ENCODE measurements at places on chromosomes 13 and 19.

DNA sequence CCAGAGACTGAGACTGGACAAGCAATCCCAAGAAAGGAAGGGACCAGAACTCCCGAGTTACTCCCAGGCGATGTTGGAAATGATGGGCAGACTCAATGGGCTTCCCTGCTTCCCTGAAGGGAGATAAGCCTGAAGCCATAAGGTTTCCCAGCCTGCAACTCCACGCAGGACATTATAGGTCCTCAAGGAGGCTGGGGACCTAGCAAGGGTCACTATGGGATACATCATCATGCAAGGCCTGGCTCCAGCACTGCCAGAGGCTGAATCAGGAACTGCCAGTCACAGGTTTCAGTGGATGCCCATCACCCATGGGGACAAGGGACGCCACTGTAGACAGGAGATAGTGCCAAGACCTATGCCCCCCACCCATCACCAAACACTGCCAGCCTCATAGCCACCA is 338.7 kb downstream of the IRS2 start:
- DNase-seq = no peak

DNA sequence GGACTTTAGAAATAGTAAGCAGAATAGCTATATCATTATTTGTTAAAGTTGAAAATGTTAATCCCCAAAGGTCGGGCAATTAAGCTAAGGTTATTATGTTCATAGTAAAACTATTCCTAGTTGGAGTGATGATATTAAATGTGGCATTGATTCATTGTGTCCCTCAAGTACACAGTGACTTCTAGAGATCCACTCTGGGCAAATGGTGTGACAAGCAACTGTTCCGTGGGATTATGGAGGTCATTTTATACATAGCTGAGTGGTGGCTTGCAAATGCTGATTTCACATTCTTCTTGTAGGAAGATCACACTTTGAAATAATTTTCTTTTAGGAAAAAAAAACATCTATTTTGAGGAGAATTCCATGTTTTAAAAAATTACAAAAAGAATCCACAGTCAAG is 317.8 kb downstream of the ATP8A2 start:
- no peak for DNase-seq

- DNase-seq = no peak
Measured at GRCh38 chr13:78258304-78258703, 339.7 kb upstream of the EDNRB start.

- DNase-seq = no peak
Measured at GRCh38 chr13:111068009-111068350, 47.1 kb upstream of the ARHGEF7 start.

GRCh38 chr19:40453151-40453735 is 9.1 kb upstream of the SERTAD3 start:
- DNase-seq = peak; percentile 23

DNA sequence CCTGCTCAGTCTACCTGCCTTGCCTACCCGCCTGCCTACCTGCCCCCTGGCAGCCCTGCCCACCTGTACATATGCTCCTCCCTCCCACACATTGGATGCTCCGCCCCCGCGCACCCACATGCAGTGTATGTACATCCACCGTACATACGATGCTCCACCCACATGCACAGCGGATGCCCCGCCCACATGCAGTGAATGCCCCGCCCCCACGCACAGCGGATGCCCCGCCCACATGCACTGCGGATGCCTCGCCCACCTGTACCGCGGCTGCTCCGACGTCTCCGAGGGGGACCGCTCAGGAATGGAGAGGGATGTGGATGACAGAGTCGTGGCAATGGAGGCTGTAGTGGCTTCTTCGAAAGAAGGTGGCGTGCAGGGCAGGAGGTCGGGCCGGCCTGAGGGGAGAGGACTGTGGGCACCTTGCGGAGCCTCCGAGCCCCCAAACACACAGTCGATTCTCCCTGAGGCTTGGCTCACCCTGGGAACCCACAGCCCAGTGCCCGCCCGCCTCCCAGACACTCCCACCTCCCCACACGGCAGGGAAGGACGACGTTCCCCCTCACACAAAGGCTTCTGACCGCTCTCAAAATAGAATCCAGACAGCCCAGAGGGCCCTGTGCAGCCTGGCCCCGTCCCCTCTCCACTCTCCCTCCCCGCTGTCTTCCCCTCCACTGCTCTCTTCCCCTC is 16.5 kb upstream of the CACTIN start:
- no peak for DNase-seq

DNA sequence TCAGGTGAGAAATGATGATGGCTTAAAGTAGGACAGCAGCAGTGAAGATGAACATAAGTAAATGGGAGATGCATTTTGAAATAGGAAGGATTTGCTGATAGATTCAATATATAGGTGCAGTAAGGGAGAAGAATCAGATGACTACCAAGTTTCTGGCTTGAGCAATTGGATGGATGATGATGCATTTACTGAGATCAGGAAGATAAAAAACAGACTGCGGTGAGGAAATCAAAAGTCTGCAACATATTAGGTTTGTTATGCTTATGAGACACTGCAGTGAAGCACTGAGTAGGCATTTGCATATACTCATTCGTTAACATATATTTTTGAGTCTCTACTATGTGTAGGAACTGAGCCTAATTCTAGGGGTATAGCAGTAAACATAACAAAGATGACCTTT is 184.2 kb downstream of the LACC1 start:
- DNase-seq = no peak

DNA sequence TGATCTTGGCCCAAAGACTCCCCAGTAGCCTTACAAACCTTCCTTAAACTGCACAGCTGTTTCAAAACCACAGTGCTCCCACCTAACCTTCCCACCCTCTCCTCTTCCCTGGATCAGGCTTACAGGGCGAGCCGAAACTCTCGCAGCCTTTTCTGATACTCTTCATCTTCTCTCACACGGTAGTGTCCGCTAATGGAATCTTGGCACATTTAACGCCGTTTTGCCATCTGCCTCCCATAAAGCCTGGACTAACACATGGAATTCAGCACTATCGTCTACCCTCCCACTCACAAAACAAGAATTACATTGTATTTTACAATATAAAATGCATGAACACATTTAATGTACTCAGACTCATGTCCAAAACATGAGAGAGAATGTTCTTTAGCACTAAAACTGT is 135.9 kb downstream of the RAP2A start:
- DNase-seq = peak; percentile 22

GRCh38 chr19:30326393-30326710 is 45.8 kb upstream of the ZNF536 start:
- DNase-seq = no peak

DNA sequence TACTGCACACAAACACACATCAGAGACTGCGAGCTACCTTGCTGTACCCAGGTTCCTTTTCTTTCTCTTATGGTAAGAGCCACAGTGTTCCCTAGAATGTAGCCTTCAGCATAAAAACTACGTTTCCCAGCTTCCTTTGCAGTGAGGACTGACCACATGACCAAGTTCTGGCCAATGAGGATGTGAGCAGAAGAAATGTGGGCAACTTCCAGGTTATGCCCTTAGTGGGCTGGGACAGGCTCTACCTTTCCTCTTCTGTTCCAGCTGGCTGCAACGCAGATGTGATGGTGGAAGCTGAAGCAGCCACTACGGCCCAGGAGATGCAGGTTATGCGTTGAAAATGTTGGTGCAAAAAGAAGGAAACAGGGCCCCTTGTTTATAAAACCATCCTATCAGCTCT is 27.5 kb downstream of the VRK3 start:
- DNase-seq = peak; percentile 6

- DNase-seq = no peak
Measured at GRCh38 chr19:4508698-4509097, 9.6 kb downstream of the PLIN4 start.

DNA sequence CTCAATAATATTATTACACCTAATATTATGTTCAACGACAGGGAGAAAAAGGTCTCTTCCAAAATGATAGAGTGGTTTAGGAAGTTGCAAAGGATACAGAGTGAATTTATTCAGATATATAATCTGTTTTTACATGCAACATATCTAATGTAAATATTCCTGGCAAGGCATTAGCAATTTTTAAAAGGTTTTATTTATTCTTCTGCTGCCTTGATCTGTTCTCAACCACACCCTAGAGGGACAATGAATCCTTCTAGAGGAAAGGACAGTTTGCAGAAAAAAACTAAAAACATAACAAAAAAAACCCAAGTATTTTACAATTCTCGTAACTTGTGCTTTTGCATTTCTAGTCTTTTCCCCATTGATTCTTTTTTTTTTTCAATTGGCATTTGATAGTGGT is 459.6 kb downstream of the KLF12 start:
- DNase-seq = no peak

GRCh38 chr13:104571893-104572229 is 1505.6 kb upstream of the SLC10A2 start:
- DNase-seq = no peak

GRCh38 chr19:50729894-50730293 is 6.7 kb downstream of the CLEC11A start:
- no peak for DNase-seq

DNA sequence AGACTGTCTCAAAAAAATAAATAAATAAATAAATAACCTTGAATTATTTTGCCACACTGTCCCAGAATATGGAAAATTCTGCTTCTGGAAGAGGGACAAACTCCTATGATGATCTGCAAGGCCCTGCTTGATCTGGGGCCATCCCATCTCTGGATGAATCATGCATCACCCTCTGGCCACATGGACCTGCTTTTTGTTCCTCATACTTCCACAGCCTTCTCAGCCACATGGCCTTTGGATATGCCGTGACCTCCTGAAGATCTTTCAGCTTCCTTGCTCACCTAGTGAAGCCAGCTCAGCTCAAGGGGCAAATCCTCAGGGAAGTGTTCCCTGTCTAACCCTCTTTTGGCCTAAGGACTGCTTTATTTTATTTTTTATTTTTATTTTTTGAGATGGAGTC is 10.3 kb downstream of the IER2 start:
- DNase-seq = peak; percentile 67

DNA sequence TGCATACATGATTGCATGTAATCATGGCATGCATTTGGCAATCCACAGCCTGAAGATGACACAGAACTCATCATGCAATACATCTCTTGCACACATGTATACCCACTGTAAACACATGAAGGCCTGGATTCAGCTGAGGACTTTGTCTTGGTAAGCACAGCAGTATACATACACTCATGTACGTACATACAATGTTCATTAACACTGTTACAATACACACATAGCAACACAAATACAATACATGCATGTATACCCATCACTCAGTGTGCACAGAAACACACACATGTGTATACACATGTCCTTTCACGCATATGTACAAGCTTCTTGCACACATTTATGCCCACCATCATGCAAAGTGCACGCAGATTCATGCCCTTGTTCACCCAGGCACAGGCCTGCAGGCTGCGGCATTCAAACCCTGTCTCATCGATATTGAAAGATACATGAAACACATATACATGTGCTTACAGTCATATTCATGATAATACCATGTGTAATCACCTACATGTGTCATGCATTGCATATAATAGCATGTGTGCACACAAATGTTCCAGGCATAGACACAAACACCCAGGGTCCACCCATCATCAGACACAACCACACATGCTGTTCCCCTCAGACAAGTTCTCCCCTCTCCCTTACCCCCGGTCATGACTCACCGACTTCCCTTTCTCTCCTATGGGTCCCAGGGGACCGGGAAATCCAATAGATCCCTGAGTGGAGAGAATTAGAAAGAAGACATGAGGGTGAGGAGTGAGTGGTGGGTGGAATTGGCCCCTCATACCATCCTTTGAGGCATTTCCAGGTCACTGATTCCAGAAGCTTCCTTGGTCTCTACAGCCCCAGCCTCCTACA is 28.7 kb downstream of the COL5A3 start:
- no peak for DNase-seq

DNA sequence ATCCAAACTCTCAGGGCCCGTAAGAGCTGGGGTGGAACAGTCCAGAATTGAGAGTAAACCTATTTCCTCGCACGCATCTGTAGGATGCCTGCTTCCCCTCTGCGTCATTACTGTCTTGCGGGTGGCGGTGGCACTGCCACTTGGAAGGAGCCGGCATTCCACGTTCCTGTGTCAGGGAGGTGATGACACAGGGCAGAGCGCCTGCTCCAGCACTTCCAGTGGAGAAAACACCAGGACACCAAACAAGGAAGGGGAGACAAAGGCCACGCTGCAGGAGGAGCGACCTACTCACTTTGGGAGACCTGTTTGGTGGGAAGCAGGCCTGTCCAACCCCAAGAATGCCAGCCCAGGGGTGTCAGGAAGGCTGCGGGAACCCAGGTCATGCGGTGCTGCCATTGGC is 37.1 kb downstream of the PBX4 start:
- no peak for DNase-seq

DNA sequence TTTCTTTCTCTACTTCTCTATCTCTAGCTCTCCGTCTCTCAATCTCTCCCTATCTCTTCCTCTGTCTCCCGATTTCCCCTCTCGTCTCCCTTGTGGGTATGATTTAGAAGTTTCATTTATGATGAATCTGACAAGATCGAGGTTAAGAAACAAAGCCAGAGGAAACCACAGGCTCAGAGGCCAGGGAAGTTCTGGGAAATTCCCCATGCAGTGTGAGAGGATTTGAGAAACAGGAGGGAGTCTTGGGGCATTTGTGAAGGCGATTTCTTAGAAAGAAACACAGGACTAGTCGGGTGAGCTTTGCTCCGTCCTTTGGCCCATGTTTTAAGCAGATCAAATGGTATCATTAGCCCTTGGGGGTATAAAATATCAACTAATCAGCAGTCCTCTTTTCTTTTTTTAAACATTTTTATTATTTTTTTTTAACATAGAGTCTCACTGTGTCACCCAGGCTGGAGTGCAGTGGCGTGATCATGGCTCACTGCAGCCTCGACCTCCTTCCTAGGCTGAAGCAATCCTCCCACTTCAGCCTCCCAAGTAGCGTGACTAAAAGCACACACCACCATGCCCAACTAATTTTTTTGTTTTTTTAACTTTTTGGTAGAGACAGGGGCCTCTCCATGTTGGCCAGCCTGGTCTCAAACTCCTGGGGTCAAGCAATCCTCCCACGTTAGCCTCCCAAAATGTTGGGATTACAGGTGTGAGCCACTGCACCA is 25.8 kb downstream of the TNFSF9 start:
- no peak for DNase-seq

GRCh38 chr13:100836711-100837110 is 162.1 kb upstream of the TMTC4 start:
- DNase-seq = no peak

DNA sequence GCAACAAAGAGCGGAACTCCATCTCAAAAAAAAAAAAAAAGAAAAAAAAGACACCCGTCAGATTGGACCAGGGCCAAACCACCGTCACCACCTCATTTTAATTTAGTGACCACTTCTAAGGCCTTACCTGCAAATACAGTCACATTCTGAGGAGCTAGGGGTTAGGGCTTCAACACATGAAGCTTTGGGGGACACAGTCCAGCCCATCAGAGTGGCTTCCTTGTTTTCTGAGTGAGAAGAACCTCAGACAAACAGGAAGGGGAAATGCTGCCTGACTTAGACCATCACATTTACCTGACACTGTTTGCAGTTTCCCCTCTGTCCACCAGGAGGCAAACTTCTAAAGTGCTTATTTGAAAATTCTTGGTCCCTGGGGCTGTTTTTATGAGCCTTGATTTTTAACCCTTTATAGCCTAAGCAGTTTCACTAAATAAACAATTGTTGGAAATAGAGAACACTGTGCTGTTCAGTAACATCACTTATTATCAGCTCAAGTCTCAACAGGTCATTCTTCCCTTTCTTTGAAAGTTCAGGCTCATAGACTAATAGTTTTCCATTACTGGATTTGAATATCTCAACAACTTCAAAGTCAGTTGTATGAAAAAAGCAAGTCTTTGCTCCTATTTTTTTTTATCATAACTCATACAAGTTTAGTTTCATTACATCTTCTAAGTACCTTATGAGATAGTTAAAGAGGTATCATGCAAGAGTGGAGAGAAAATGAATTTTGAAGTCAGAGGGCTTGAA is 74.9 kb upstream of the WASF3 start:
- peak; percentile 69 for DNase-seq
